ENCODE measurements at places on chromosomes 2 and 18.

DNA sequence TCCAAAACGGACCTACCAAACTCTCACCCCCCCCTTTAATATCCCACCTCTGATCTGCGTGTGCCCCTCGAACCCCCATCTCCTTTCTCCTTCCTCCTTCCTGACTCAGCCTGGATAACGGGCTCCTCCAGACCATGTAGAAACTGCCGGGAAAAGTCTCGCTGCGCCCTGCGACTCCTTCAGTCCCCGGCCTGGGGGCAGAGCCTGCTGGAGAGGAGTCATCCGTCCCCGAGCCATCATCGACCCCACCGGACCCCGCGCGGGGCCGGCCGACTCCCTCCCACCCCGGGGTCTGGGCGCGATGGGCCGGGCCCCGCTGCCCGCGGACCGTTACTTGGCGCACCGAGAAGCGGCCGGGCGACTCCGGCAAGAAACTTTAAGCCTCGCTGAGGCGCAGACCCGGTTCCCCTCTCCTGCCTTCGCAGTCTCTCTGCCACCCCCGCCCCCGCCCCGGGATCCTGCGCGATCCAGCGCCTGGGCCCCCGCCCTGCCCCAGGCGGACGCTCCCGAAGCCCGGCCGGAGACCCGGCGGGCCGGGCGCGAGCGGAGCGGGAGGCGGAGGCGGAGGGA, 3.4 kb downstream of the ZEB2 start:
- DNase-seq, result no peak

GRCh38 chr2:136206613-136207012, 88.7 kb upstream of the CXCR4 start:
- DNase-seq, result no peak

DNA sequence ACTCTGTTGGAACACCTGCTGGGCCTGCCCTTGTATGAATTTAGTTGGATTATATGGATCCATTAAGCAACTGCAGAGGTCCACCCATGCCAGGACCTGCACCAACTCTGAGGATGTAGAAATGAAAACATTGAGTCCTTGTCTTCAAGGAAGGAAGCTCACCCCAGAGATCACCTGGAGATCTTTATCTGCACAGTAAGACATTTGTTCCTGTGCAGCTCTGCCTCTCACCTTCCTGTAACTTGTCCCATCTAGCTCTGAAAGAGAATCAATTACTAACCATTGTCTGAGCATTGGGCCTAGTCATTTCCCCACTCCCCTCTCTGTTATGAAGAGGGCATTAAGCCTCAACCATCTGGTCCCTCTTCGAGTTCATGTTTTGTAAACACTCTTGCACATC, 105.2 kb upstream of the YWHAQ start:
- no peak for DNase-seq

DNA sequence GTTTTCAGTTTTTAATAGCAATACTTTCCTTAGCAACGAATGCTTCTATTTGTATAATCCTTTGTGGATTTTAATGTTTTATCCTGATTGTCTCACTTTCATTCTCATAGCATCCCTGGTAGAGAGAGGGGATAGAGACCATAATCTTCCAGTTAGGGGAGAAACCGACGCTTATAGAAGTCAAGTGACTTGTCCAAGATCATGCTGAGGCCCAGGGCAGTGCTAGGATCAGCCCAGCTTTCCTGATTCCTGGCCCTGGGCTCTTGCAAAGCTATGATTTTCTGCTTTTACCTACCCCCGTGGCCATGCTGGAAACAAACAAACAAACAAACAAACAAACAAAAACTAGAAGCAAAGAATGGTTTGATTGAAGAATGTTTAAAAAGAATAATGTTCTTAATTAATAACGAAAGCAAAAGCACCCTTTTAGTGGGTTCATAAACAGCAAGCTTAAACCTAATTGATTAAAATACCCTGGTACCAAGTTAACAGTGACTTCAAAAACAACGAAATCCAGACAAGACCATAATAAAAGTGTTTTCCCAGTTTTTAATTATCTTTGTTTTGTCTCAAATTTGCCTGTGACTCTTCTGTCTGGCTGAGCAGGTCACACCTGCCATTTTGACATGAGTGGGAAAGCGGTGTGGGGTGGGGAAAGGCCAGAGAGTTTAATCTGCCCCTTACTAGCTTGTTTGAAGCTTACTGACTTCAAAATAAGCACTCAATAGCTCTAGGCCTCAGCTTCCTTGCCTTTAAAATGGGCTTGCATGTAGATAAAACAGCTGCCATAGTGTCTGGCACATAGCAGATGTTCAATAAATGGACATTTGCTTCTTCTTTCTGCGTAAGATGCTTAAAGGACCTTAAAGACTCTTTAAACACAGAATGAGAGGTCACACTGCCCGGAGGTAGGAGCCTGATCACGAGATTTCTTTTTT, 116.6 kb upstream of the MYCN start:
- no peak for DNase-seq

DNA sequence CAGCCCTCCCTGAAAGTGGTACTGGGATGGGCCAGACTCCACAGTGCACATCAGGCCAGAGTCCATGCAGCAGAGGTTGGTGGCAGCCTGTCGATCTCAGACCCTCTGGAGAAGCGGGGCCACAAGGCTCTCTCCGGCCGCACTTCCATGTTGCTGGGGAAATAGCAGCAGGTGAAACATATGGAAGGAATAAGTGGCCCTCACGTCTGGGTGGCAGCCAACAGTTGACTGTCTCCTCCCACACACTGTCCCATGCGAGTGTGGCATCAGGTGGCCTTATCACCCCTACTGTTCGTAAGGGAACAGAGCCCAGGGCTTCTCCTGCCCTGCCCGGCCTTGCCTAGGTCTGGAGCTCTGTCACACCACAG, 58.1 kb upstream of the FOSL2 start:
- no peak for DNase-seq

DNA sequence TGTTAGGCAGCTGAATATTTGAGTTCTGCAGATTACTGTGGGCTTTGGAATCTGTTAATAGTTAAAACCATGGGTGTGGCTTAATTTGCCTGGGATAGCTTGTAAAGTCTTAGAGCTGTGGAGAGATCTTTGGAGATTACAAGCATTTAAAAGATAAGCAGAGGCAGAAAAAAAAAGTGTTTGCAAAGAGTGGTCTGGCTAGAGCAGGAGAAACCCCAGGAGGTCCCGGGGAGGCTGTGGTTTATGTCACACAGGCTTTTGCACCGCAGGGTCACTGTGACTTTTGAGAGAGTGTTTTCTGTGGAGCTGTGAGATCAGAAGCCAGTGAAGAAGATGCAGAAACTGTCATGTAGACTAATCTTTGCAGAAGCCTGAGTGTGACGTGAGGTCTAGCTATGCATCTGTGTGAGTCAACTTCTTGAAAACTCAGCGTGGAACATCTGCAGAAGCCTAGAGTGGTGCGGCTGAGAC, 49.0 kb downstream of the SETBP1 start:
- no peak for DNase-seq

DNA sequence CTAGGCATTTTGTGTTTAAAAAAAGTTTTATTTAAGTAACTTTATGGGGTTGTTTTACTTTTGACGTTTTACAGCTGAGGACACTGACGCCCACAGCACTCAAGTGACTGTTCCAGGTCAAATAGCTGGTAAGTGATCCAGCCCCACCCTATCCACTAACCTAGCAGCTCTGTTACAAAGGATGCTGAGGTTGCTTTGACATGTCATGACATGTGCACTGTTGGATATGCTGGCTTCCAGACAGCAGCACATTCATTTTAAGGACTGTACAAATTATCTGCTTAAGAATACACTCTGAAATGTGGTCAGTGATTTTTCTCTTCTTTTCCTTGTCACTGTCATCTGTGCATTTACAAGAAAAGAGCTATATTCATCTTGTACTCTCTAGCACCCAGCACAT, 417.5 kb downstream of the ZEB2 start:
- no peak for DNase-seq

DNA sequence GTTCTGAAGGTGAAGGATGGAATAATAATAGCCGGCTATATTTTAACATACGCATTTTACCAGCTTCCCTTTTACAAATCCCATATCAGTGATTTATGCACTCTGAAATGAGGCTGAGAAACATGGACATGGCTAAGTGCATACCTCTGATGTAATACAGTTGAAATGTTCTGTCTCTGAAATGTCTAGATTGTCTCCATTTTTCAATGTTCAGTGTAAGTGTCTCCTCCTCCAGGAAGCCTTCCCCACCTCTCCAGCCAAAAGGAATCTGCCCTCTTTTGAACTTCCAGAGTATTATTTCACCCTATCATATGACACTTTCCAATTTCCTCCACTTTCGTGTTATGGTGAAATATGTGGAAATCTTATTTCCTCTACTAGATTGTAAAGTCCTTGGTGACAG, 29.5 kb upstream of the ME2 start:
- DNase-seq, result no peak

GRCh38 chr2:170846314-170846713, 29.6 kb downstream of the GAD1 start:
- DNase-seq, result no peak

- DNase-seq, result no peak
These were observed 105.6 kb upstream of the ST3GAL5 start for GRCh38 chr2:85994421-85994777.

DNA sequence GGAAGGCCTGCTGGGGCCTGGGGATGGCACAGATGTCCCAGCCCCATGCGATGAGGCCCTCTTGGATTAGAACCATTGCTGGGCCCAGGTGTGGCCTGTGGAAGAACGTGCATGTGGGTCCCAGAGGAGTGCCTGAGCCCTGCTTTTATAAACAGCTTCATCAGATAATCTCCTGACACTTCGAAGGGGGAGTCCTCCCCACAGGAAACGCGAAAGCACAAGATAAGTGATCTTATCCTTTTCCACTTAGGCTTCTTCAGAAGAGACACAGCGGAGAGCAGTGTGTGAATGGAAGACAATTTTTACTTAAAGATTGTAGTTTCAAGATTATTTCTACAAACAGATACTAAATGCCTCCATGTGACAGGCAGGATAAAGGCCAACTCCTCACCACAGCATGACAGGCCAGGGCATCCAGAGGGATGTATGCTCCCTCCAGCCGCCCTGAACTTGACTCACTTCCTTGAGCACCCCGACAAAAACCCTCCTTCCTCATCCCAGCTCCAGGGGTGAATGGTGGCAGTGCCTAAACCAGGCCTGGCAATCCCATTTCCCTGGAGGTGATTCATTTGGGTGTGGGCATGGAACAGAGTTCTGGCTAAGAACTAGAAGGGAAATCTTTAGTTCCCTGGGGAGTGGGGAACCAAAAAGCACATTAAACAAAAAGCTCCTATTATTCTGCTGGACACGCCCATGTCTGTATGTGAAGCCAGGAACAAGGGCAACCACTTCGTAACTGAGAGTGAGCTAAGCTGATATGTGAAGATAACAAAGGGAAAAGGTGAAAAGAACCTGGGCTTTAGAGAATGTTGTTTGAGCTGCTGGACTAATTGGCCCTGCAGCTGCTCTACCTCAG, 56.2 kb upstream of the TMEM163 start:
- no peak for DNase-seq

- no peak for DNase-seq
These were observed 25.4 kb upstream of the MGAT5 start for GRCh38 chr2:134228493-134228903.

GRCh38 chr2:108988796-108989713, at the start of gene EDAR:
TSS of gene EDAR (minus strand) at chr2:108989220. CDS start at chr2:108931014, 58,206 bp downstream.
- peak; percentile 17 for DNase-seq

GRCh38 chr18:8847066-8847755, 141.9 kb downstream of the MTCL1 start:
- DNase-seq, result no peak

- DNase-seq, result no peak
These were observed 17.1 kb upstream of the THADA start for GRCh38 chr2:43612944-43613343.

DNA sequence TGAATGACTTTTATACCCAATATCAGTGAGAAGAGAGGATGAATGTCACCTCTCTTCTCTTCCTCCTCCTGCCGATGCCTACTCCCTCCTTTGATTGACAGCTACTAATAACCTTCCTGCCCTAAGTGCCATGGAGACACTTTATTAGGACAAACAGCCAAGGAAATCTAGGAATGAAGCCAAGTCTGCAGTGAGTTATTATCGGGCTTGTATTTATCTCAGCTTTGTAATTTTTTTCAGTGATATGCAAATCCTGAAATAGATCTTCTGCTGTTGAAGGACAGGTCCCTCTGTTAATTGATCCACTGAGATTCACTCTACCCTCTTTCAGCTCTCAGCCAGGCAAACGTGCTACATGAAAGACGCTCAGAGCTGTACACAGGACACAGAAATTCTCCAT, 686.7 kb downstream of the TMEM182 start:
- DNase-seq, result no peak

- no peak for DNase-seq
These were observed 135.8 kb upstream of the LTBP1 start for GRCh38 chr2:32810909-32811495.

GRCh38 chr2:75598589-75599155, 37.9 kb upstream of the EVA1A start:
- no peak for DNase-seq

- DNase-seq, result no peak
These were observed 102.1 kb upstream of the HS6ST1 start for GRCh38 chr2:128420776-128421175.

DNA sequence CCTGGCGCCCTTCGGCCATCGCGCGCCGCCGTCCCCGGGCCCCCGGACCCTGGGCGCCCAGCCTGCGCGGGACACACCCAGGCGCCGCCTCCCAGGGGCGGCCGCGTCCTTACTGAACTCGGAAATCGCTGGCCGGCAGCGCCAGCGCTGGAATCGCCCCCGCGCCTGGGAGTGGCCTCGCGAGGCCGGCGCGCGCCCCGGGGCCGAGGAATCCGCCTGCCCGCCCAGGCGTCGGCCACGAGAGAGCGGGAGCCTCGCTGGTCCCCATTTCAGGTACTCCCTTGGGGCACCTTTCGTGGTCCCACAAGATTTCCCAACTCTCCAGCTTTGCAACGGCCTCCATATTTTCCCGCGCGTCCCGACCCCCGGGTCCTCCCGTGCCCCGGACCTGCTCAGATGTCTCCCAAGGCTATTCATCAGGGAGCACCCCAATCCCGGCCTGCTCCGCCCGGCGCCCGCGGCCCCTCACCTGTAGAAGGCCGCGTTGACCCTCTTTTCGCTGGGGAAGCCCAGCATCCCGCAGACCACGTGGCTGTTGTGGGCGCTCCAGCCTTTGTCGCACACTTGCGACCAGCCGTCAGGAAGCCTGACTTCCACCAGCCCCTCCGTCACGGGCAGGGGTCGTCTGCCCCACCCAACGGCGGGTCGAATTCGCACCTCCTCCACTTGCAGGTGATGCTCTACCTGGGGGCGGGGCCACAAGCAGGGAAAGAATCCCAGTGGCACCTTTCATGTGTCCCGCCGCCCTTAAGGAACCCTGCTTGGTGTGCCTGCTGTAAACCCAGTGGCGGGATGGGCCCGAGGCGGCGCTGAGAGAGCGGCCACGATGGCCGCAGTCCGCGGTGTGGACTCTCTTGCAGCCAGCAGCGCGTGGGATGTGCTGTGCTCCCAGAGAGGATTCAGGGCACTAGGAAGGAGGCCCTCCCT, 4.6 kb downstream of the LOXL3 start:
- no peak for DNase-seq

- no peak for DNase-seq
These were observed 56.9 kb downstream of the COL4A4 start for GRCh38 chr2:227106845-227107759.

GRCh38 chr18:60976976-60977375, 356.3 kb upstream of the CDH20 start:
- DNase-seq, result no peak

Measured in stimulated activated CD4-positive, alpha-beta T cell treated with anti-CD3 and anti-CD28 coated beads, Interleukin-1b, Interleukin-23, amount 100 ng/mL, for 24 hours (primary cell).